Lung (tissue), 17 donors: ENCODE measurements at places on chromosomes 11 and 22.

DNA sequence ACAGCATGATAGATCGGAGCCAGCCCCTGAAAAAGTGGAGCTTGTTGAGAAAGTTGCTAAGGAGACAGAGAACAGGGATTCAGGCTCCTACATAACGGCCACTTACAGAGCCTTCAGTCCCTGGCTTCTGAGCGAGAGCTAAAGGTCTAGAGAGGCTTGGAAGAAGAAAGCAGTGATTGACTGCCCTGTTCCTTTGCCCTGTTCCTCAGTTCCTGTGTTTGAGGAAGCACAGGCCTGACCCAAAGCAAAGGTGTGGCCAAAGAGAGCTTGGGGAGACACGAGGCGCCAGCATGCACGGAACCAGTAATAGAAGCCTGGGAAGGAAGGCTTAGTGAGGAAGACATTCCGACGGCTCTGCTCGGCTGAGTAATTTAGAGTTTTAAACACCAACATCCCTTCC lies 74.1 kb upstream of the CSNK2A3 start:
- peak; percentile 25 for DNase-seq

GRCh38 chr11:123325533-123325932 lies 104.5 kb upstream of the GRAMD1B start:
- no peak for DNase-seq

- DNase-seq = no peak
These were observed 26.7 kb downstream of the QSER1 start for GRCh38 chr11:32919338-32919737.

GRCh38 chr11:9726321-9727022 lies 62.6 kb downstream of the SWAP70 start:
- DNase-seq = no peak

DNA sequence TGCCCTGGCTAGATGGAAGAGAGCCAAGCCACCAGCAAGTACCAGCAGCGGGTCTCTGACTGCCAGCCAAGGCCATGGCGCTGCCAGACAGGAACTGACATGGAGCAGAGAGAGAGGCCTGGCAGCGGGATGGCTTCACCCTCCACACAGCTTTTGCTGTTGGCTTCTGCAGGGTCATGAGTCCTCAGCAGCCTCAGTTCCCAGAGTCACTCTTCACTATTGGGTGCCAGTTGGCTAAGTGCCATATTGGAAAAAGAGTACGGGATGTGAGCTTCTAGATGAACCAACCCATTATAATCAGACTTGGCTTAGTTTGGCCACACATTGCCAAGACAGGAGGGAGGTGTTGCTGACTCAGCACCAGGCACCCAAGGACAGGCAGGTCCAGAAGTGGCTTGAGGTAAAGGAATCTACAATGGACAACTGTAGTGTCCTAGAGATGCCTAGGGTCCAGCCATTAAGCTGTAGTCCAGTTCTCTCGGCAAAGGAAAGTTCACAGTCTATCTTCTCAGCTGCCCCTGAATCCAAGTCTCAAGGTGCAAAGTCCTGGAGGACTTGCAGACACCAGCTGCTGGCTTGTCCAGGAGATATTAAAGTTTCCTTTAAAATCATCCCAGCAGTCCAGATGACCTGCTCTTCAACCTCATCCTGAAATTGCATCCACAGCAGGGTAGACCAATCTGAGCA lies 40.7 kb upstream of the POU2AF1 start:
- DNase-seq = no peak

GRCh38 chr11:105108247-105108646 lies 31.3 kb downstream of the CARD18 start:
- DNase-seq = no peak

GRCh38 chr11:91926965-91927364 lies 297.7 kb upstream of the FAT3 start:
- peak; percentile 82 for DNase-seq

DNA sequence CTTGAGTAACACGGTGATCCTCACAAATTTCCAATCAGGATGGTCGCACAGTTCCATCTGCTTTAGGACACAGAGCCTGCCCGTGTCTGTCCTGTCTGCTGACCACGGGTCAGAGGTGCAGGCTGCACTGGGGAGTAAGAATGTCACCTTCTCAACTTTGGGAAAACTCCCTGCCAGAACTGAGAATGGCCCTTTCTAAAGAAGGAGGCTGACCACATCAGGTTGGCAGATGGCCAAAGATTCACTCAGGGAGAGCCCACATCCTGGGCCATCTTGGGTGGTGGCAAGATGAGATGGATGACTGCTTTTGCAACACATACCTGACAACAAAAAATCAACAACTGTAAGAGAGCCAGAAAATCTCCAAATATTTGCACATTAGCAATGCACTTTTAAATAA lies 101.9 kb downstream of the IGLL1 start:
- DNase-seq = no peak

DNA sequence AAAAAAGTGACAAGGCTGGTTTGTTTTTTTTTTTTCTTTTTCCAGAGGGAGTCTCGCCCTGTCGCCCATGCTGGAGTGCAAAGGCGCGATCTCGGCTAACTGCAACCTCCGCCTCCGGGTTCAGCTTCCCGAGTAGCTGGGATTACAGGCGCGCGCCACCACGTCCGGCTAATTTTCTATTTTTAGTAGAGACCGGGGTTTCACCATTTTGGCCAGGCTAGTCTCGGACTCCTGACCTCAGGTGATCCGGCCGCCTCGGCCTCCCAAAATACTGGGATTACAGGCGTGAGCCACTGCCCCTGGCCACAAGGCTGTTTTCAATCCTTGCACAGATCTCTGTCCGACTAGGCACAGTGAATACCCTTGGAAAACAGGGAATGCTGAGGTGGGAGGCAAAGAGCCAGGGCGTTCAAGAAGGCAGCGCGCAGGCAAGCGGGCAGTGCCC lies 566 bp downstream of the ATP6V1E1 start:
- no peak for DNase-seq

GRCh38 chr11:83818349-83818748 lies 532.2 kb upstream of the CCDC90B start:
- DNase-seq = no peak

DNA sequence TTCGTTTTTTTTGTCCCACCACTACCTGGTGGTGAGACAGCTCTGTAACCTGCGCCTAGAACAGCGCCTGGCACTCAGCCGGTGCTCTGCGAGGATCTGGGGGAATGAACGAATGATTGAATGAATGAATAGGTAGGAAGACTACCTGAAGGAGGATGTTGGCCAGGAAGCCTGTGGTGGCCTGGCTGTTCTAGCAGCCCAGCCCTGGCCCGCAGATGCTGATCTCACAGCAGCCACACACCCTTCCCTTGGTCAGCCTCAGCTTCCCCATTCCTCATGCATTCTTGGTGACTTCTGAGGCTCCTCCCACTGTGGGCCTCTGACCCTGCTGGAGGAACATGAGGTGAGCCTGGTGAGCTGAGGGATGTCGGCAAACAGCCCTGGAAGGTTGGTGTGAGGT lies 3.7 kb downstream of the TRPM5 start:
- no peak for DNase-seq

DNA sequence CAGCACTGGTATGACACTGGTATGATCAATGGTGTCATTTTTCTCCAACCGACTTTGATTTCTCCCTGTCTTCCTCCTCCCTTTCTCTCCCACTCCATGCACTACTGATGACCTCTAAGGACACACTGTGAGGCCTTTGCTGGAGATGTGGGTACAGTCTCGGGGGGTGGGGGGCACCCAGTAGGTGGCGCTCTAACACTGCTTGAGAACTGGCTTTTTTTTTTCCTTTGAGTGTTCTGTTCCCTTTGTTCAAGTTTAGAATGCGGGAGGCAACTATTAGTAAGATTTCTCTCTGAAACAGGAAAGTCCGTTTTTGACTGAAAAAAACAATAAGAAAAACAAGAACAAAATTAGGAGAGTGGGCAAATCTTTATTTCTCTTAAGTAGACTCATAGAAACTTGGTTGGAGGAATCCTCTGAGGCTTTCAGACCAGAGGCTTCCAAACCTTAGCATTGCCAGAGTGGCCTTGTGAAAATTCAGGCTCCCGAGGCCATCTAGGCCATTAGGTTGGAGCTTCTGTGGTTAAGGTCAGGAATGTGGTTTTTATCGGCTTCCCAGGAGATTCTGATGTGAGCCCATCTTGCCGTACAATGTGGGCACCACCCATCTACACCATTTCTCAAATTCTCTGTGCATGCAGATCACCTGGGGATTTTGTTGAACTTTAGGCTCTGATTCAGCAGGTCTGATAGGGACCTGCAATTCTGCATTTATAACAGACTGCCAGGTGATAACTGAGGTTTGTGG lies 43.2 kb downstream of the PANX1 start:
- DNase-seq = peak; percentile 41

GRCh38 chr11:10982704-10983510 lies 125.1 kb upstream of the ZBED5 start:
- peak; percentile 84 for DNase-seq

- DNase-seq = no peak
These were observed 31.6 kb upstream of the CRYBB3 start for GRCh38 chr22:25167834-25168601.
